GM03348 (cell line): ENCODE measurements at places on chromosomes 2 and 18.

GRCh38 chr2:177759443-177759842 is 313.1 kb downstream of the PDE11A start:
- DNase-seq, result no peak

DNA sequence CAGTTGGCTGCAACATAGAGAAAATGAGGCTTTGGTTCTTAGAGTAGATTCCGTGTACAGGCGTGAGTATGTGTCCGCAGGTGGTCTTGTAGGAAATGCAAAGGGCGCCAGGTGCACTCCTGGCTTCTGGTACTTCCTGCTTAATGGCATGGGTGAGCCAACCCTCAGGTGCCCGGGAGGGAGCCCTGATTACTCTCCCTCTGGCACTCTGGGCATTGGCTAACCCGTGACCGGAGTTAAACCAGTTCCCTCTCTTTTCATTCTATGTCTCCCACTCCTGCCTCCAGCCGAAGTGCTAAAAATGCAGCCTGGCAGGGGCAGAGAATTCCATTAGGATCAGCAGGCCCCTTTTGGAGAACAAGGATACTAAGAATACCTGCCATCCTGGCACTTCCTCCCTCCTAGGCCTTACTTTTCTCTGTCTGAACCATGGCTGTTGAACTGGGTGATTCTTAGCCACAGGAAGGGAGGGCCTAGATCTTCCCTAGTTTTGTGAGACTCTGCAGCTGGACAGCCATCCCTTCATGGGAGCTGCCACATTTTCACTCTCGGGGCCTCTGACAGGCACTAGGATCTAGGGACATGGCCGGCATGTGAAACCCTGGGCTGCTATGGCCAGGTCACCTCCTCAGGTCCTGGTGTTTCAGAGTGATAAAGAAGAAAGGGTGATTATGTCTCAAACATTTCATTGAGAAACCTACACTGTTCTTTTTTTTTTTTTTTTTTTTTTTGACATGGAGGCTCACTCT is 6.5 kb downstream of the MERTK start:
- no peak for DNase-seq

DNA sequence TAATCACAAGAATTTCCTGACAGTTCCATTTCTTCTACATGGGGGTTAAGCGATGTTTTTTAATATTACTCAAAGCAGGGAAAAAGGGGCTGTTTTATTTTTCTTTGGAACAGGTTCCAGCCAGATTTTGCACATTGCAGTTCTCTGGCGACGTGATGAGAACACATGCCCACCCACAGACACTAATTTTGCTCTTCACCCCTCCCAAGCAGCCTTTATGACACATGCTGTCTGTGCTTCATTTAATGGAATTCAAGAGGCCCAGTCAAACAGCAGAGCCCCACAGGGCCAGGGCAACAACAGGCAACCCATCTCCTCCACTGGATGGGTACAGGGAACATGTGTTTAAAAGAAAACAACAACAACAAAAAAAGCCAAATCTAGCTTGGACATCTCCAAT is 70.8 kb downstream of the SPRED2 start:
- DNase-seq, result peak; percentile 62

- no peak for DNase-seq
These were observed 43.5 kb downstream of the SLC14A2 start for GRCh38 chr18:45658756-45659155.

DNA sequence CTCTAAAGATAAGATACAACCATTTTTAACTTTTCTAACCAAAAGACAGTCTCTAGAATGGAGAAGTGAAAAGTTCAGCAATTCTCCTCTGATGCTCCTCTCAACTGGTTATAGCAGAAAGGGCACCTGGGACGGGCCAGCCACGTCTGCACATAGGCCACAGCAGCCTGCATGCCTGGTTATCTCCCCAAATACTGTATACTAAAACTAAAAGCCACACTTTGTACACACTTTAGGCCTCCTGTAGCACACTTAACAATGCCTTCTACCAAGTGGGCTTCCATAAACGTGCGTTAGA is 179.1 kb downstream of the ANKRD44 start:
- no peak for DNase-seq

GRCh38 chr18:55830544-55830943 is 242.6 kb upstream of the TCF4 start:
- no peak for DNase-seq

DNA sequence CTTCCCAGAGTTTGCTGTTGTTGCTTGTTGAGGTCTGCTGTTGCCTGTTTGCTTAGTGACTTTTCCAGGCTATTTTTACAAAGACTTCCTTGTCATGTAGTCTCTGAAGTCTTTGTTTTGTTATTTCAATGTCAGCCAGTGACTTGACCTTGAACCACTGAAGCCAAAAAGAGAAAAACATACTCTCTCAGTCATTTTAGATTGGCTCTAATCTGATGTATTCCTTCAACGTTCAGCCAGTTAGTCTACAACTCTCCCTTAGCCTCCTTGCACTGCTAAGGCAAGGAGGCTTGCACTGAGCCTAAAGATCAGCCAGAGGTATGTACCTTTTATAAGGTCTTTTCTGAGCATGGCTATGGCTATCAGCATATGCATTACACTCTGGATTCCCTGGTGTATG is 27.9 kb downstream of the KIAA1328 start:
- no peak for DNase-seq

DNA sequence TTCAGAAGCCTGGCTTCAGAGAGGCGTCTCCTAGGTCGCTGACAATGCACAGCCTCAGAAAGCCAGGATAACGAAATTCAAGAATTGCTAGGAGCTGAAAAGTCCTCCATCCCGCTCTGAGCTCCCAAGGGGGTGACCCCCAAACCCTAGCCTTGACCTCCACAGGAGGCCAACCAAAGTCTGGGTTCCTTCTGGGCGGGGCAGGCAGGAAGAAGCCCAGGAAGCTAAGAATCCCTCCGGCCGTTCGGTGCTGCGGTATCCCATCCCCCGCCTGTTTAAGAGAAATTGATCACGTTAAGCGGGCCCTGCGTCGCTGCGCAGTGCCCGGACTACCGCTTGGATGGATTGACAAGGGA is 2.5 kb upstream of the OSR1 start:
- no peak for DNase-seq

DNA sequence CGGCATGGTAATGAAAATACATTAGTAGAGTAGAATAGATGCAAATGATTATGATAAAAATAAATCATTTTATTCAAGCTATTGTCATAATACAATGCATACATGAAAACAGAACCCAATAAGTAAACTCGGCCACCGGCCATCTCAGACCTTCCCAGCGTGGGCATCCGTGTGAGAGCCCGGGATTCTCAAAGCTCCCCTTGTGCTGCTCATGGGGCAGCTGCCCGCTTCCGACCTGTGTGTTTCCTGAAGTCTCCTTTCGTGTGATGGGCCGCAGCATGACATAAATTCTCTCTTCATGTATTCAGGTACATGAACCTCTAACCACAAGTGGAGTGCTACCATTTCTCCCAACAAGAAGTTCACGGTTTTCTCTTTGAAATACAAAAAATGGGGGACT is 13.5 kb upstream of the CNDP2 start:
- no peak for DNase-seq

DNA sequence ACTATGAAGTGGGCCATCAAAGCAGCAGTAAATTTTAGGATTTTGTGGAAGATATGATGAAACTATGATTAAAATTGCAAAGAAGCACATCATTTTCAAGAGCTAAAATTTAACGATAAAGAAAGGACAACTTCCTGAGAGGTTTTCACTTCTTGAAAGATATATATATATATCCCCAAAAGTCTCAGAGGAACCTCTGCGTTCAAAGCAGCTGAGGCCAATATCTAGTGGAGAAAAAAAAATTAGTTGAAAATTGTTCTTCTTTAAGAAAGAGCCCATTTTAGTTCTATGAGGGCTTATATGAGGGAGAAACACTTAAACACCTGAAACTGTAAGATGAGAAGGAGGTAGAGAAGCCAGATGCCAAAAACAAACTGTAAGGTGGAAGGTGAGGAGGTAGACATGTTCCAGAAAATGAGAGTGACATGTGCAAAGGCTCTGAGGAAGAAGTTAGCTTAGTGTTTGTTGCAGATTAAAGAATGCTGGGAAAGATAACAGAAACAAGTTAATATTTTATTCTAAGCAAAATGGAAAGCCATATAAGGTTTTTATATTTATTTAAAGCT is 72.9 kb upstream of the VRK2 start:
- DNase-seq, result no peak

DNA sequence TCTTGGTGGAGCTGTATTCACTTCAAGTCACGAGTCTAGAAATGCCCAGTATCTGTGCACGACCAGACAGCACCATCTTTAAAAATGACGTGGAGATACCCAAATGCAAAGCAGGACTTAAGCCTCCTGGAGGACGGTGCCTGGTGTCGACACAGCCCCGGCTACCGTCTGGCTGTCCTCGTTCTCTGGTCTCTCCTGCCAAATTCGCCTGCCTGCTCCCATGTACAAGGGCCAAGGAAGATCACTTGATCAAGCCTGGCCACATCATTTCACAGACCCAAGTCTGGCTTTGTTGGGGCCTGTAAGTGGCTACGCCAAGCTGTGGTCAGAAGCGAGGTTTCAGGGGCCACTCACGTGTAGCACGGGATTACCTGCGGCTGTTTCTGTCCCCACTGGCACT is 9.4 kb downstream of the ODC1 start:
- no peak for DNase-seq

DNA sequence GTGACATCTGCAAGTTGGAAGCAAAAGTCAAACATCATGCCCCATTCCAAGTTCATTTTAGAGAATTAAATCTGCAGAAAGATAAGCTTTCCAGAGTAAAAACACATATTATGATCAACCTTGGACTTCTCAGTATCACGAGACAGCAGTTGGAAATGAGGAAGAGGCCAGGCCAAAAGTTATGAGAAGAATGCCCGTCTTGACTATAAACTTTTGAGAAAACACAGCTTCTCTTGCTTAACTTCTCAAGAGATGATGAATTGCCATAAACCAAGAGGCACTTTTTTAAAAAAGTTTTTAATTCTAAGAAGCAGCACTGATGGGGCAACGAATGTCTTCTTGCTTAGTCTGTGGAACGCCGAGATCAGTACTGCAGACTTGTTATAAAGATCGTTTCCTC is 52.6 kb upstream of the NFU1 start:
- DNase-seq, result no peak

GRCh38 chr2:7281231-7282201 is 364.3 kb downstream of the RNF144A start:
- DNase-seq, result no peak

GRCh38 chr2:173272849-173273248 is 81.8 kb upstream of the CDCA7 start:
- no peak for DNase-seq

DNA sequence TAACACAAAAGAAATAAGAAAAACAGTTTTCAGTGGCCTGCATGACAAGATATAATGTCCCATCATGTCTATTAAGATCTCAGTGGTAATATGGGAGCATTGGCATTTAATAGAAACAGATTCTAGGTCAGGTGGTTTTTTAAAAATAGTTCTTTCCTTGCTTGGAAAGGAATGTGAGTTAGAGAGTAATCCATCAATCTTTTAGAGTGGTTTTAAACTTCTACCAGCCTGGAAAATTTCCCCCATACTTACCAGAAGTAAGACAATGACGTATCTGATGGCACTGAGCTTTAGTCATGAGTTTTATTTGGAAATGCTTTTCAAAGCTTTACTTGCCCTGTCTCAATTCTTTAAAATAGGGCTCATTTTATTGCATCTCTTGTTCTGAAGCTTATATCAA is 441.7 kb upstream of the SMIM21 start:
- DNase-seq, result no peak

- DNase-seq, result no peak
These were observed 164.0 kb downstream of the SLC39A10 start for GRCh38 chr2:195820867-195821565.

DNA sequence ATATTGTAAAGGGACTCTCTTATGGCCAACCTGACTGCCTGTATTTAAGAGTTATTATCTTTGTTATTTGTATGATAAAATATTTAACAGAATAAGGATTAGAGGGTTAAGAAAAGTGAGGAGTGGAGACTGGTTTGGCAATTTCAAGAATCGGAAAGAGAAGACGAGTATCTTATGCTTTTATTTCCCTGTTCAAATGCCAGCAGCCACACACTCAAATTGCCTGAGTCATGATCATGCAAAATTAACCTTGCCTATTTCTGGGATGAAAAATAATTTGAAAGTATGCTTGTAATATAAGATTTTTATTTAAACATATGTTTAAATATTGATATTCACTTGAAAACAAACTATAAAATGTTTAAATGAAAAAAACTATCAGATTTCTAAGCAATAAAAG is 188.6 kb downstream of the CD226 start:
- peak; percentile 26 for DNase-seq

- no peak for DNase-seq
These were observed 136.7 kb downstream of the SP3 start for GRCh38 chr2:173828189-173829142.

- peak; percentile 92 for DNase-seq
These were observed 6.3 kb downstream of the RAB12 start for GRCh38 chr18:8615397-8616027.
